ENCODE measurements at places on chromosomes 3 and 15. TPM values are rescaled to one million over a fixed set of nuclear protein-coding genes. Genes with fewer than 3 reads are reported as not detected.

DNA sequence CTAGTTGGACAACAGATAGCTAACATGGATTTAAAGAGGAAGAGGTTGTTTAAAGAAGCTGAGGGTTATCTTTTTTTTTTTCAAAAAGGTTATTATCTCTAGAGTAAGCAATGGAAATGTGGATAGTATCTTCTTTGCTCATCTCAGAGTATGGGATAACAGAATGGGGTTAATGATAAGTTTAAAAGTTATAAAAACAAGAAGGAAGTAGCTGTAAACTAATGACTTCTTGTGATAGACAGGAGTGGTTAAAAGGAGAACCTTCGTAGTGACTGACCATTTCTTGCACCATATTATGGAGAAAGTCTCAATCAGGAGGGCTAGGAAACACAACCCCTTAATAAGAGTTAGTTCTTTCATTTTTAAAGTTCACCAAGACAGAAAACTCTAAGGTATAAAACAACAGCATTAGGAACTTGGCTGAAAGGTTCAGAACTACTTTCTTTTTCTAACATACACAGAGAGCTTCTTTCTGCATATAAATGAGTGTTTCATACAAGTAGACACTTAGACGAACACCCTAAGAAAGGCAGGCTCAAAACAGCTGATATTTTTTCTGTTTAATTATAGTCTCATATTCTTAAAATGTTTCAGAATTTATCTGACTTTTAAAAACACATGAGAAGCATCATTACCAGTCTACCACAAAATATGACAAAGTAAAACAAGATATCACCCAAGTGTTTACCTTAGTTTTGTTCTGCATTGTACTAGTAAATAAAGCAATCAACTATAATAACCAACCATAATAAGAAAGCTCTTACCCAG lies 140.0 kb downstream of the MEIS2 start:
- no peak for DNase-seq

DNA sequence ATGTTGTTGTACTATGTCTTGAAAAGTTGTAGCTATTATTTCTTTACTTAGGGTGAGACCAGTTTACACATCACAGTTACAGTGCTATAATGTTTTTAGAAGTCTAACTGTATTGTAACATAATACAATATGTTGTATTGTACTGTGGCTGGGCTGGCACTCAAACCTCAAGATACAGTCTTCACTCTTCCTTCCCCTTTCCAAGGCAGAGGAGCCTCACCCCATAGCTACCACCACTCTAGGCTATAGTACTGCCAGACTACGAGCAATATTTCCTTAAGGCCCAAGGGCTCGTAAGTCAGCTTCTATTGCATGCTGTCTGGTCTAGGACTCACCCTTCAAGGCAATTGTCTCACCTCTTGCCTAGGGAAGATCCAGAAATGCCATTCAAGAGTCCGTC lies 597.7 kb downstream of the OTOL1 start:
- no peak for DNase-seq

DNA sequence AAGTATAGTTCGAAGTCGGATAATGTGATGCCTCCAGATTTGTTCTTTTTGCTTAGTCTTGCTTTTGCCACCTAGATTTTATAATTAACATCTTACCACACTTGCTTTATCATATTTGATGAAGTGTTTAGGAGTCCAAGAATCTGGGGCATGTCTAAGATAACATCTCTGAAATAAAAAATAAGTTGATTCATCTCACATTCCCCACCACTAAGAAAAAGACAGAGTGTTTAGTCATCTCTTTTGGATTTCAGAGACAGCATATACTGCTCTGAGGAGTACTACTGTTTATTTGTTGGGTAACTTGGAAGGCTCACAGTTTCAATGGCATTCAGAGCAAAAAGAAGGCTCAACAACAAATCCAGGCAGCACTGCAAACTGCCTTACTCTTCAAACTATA lies 324.2 kb upstream of the ATP11B start:
- DNase-seq, result no peak

DNA sequence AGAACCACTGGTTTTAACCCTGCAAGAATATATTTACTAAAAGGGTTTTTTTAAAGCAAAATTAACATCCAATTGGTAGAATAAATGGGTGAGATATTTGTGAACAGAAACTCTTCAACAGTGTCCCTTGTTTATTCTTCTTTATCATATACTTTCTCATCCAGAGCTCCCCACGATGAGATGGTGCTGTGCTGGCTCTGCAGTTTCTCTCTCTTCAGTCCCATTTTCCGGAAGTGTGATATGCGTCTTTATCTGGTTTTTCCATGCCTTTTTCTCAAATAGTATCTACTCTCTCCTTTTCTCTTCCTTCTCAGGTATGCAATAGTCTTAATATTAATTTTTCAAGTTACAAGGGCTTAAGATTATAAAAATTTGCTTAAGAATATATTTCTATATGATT lies 1.5 kb downstream of the EAF2 start:
- DNase-seq, result no peak

ACAN gene
- not detected for total RNA-seq

GTPBP8 gene
- total RNA-seq, result 28.0 TPM

- peak; percentile 44 for DNase-seq
Observed at GRCh38 chr3:194367992-194368841, 1.3 kb downstream of the LRRC15 start.

- no peak for DNase-seq
Observed at GRCh38 chr15:80191897-80192595, 39.2 kb downstream of the FAH start.

GRCh38 chr15:67832031-67832551 lies 6.8 kb downstream of the SKOR1 start:
- peak; percentile 39 for DNase-seq

PLA2G4E gene
- not detected for total RNA-seq

PCBP4 gene
- total RNA-seq, result 31.0 TPM

GRCh38 chr3:164230385-164231094 lies 847.8 kb downstream of the SI start:
- no peak for DNase-seq

DNA sequence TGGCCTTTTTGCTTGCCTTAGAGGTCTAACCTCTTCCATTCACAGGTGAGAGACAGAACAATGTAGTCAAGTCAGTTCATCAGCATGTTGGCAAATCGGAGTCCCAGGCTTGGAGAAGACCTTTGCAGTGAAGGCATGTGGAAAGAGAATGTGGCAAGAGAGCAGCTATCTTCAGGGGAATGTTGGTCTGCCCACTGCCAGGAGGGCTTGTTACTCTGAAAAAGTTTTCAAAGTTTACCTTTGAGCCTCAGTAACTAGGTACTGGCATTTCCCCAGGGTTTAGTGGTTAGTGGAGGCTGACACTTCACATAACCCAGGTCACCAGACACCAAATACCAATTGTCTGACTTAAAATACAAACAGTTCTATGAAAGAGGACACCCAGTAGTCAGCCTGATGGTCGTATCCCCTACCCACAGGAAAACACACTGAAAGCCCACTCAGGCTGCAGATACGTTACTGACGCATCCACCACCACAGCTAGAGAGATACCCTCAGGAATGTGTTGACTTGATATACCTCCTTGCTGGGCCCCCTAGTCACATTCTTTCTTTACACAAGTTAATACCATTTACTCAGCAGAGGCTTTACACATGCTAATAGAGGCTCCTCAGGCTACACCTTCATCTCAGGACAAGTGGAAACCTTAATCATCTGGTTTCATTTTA lies 9.7 kb upstream of the ARID3B start:
- DNase-seq, result peak; percentile 74

- DNase-seq, result peak; percentile 67
Observed at GRCh38 chr3:98343647-98344507, 9.8 kb upstream of the OR5K4 start.

DNA sequence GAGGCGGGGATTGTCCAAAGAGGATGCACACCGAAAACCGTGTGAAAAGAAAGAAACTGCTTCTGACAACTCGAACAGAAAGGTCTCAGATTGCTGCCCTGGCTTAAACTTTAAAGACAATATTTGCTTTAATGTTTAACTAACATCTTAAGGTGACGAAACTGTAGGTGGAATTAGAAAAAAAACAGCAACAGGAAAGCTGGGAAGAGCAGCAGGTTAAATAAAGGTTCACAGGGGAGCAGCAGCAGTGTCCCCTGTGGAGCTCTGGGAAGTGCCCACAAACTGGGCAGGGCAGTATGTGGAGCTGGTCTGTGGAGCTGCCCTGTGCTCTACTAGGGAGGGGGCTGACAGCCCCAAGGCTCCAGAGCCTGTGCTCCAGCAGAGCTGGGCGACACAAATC lies 25.4 kb downstream of the RUVBL1 start:
- DNase-seq, result no peak

EID1 gene
- 403 TPM for total RNA-seq

DNA sequence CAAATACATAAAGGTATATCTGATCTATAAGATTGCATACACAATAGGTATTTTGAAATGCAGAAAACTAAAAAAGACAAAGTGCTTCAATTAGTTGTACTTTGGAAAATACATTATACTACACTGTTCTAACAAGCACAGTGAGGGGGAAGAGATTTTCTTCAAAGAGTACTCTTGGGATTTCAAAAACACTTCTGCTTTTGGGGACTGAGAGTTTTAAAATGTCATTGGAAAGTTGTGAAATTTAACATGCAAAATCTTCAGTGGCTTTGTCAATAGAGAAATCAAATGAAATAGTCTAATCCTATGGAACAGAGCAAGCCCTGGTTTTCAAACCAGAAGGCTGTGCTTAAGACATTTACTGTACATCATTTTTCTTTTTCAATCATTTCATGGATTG lies 322.2 kb upstream of the SEMA6D start:
- DNase-seq, result no peak

EPHB3 gene
- 1.0 TPM for total RNA-seq

- peak; percentile 97 for DNase-seq
Observed at GRCh38 chr3:155232605-155233004, 60.9 kb downstream of the STRIT1 start.

ERICH6 gene
- 0.06 TPM for total RNA-seq

HGD gene
- total RNA-seq, result 0.12 TPM

HRG gene
- total RNA-seq, result not detected

EFCC1 gene
- 0.27 TPM for total RNA-seq

- no peak for DNase-seq
Observed at GRCh38 chr15:71121442-71121841, 6.2 kb downstream of the THSD4 start.

IL17RB gene
- 0.39 TPM for total RNA-seq

TMCO5A gene
- total RNA-seq, result not detected

DNA sequence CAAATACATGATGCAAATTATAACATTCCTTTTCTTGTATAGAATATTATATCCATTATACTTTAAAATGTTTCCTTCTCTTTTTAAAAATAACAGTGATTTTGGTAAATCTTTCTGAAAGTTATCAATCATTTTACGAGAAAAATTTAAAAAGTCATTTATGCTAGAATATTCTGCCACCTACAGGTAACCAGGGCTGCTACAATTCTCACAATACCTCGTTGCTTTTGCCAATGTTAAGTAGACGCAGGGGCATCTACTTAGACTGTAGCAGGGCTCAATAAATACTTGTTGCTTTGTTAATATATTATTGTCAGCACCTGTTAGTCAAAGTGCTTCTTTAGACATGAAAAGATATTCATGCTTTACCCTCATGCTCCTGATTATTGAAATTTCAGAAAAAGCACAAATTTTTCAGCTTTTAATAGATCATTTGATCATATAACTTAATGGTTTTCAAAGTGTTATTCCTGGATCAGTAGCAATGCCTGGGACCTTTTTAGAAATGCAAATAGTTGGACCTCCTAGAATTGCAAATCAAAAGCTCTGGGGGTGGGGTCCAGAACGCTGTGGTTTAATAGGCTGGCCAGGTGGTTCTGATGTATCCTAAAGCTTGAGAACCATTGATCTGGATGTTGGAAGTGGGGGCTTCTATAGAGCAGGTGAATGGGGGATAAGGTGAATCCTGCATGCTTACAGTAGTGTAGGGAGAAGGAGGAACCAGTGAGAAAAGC lies 223.6 kb upstream of the PDZRN3 start:
- DNase-seq, result no peak

TRH gene
- not detected for total RNA-seq

FAN1 gene
- 13.5 TPM for total RNA-seq

GRCh38 chr3:27633224-27633545 lies 88.9 kb downstream of the EOMES start:
- DNase-seq, result peak; percentile 38

GRCh38 chr15:38197553-38197952 lies 55.1 kb upstream of the SPRED1 start:
- DNase-seq, result no peak

DNA sequence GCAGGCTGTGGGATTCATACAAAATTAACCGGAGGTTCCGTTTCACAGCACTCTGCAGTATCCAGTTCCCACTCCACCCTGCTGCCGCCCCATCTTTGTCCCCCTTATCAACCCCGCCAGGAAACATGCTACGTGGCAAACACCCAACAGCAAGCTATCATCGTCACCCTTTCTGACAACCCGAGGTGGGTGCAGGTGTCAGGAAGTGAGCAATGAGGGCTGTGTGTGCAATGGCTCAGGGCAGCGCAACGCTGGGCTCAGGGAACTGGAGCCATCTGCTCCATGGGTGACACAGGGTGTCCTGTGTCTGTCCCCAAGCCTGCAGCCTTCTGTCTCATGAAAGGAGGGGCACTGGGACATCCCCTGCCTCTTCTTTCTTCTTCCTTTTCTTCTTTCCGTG lies 60.9 kb downstream of the ATP2B2 start:
- no peak for DNase-seq

- DNase-seq, result no peak
Observed at GRCh38 chr3:117914540-117915100, 1120.0 kb downstream of the IGSF11 start.

DNA sequence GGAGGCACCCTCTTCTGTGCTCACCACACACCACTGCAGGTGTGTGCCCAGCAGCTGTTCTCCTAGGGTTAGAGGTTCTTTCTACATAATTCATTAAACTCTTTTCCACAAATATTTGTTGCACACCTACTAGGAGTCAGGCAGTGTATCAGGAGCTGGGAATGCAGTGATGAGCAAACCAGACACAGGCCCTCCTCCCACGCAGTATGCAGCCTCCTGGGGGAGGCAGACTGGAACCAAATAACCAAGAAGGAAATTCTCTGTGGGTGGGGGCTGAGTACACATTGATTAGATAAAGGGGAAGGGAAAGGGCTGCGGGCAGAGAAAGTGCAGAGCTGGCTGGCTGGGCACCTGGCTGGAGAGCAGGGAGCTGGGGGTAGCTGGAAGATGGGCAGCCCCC lies 18.5 kb upstream of the C3orf22 start:
- DNase-seq, result no peak

CTDSPL gene
- 6.9 TPM for total RNA-seq

- DNase-seq, result peak; percentile 41
Observed at GRCh38 chr15:75727851-75728715, 15.4 kb upstream of the CSPG4 start.

GRCh38 chr15:33960549-33960935 lies 7.8 kb upstream of the CHRM5 start:
- DNase-seq, result no peak
